NCI-H1417 (cell line): ENCODE measurements at places on chromosomes 5 and 9.

GRCh38 chr5:156561651-156562050 is 234.7 kb downstream of the SGCD start:
- DNase-seq = no peak

- DNase-seq = no peak
Observed at GRCh38 chr5:127910307-127910956, 173.1 kb upstream of the SLC12A2 start.

DNA sequence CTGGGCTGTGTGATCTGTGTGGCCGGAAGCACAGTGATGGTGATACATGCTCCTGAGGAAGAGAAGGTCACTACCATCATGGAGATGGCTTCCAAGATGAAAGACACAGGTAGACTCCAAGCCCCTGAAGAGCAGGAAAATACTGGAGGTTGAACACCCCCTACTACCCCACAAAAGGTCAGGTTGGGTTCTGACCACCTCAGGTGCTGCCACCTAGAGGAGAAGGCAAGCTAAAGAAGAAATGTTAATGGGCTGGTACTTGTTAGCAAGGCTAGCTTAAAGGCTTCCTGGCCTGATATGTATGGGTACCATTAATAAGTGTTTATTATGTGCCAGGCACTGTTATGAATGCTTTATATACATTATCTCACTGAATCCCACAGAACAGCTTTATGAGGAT is 11.7 kb downstream of the NIPAL4 start:
- DNase-seq = peak; percentile 5

DNA sequence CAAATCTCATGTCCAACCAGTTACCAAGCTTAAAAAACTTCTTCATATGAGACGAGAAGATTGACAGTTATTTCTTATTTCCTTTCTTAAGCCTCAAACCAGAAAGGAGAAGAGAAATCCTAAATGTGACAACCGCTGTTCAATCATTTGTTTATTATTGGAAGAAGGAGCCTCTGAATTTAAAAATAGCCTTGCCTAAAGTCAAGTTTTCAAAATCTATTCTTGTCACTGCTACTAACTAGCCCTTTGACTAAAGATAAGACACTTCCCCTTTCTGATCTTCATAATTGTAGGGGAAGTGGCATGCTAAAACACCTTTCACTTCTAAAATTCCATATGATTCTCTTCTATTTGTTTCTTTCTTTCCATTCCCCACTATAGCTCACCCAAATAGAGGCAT is 106.2 kb upstream of the EMB start:
- DNase-seq = no peak

GRCh38 chr5:54442271-54442670 is 13.2 kb upstream of the HSPB3 start:
- no peak for DNase-seq

DNA sequence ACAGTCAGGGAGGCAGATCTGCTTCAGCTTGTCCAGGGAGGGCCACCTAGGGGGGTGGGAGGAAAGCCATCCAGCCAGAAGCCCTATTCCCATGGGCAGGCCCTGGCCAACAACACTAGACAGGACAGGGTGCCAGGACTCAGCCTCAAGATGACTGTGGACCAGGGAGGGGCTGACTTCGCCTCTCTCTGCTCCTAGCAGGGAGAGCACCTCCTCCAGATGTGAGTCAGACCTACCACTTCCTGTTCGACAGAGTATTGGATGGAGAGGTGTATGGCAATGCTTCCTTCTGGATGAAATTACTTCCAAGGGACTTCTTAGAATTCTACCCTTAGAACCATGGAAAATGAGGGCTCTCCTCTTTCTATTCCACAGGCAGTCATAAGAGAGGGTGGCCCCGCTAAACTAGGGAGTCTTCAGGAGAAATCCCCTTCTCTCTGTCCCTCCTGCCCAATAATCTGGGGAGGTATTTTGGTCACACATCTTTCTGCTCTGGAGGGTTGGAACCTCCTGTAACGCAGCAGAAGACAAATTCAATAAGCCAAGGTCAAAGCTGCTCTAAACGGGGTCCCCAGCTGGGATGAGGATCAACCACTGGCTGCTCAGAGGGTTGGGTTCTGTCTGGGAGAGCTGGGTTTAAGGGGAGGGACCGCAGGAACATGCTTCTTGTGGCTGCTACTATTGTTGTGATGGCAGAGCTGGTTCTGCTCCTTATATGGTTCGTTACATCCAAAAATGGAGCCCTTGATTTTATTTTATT is 23.2 kb upstream of the RCL1 start:
- DNase-seq = no peak
